ENCODE measurements at places on chromosomes 2 and 18.

DNA sequence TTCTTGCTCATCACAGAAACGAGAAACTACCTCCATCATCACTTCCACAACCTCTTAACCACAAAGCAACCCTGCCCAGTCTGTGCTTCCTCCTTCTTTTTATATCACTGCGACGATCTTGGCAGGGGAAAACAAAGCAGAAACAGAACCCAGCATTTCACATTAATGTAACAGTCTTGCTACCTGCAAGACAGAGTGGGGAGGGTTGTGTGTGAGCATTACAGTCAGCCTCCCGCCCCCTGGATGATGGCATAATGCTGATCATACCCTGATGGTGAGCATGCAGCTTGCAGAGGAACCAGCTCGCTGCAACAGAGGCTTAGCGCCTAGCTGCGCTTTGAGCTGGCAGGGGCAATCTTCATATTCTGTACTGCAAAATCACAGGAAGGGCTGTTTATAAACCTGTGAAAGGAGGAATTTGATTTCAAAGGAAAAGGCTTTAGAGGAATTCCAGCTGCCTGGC lies 376.1 kb downstream of the IRS1 start:
- no peak for DNase-seq

DNA sequence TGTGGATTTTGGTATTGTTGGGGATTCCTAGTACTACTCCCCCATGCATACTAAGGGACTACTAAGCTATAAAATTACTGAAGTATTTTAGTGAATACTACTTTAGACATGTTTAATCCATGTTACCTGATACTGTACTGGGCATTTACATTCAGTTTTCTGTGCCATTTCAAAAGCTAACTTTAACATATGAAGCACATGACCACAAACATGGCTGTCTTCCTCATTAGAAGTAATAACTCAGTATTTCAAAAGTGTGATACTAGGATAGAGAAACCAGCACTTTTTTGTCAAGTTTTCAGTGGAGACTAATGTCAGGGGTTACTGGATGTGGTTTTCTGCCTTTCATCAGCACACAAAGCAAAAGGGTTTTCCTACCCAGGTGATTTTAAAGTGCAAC lies 27.9 kb downstream of the WDR33 start:
- DNase-seq: no peak

DNA sequence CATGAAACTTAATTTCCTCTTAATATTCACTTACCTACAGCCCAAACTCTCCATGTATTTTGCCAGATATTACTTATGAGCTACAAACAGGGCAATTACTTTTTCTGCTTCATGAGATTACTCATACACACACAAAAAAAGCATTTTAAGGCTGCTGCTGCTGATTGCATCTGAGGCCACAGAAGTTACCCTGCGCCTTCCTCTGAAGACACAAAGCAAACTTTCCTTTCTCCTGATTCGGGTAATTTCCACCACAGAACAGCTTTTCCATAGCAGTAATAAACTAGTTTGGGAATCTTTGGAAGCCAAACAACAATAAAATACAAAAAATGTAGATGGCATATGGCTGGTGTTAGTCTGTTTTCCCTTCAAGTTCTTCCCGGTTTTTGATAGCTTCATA lies 6.2 kb downstream of the TTC32 start:
- no peak for DNase-seq

DNA sequence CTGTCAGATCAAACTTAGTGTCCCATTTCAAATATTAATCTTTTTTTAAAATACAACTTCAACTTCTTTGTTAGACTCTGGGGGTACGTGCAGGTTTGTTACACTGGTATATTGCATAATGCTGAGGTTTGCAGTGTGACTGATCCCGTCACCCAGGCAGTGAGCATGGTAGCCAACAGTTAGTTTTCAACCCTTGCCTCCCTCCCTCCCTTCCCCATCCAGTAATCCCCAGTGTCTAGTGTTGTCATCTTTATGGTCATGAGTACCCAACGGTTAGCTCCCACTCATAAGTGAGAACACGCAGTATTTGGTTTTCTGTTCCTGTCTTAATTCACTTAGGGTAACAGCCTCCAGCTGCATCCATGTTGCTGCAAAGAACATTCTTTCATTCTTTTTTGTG lies 23.9 kb downstream of the NOL10 start:
- no peak for DNase-seq

DNA sequence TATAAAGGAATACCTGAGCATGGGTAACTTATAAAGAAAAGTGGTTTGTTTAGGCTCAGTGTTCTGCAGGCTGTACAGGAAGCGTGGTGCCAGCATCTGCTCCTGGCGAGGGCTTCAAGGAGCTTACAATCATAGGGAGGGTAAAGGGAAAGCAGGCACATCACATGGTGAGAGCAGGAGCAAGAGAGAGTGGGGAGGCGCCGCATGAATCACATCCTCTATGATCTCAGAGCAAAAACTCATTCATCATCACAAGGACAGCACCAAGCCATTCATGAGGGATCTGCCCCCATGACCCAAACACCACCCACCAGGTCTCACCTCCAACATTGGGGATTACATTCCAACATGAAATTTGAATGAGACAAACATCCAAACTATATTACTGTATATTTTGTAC lies 32.5 kb downstream of the R3HDM1 start:
- DNase-seq: no peak

DNA sequence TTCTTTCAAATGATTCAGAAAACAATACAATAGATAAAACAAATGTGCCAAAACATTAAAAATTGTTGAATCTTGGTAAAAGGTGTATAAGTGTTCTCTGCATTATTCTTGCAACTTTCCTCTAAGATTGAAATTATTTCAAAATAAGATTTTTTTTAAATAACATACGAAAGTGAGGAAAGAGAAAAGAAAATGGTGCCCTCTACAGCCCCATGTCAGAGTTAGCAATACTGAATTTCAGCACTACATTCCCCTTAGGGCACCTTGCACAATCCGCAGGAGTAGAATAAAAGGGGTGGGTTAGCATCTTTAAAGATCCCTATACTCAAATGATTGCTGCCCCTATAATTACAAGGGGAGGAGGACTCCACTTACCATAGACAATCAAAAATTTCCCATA lies 433.7 kb downstream of the BCL11A start:
- no peak for DNase-seq

DNA sequence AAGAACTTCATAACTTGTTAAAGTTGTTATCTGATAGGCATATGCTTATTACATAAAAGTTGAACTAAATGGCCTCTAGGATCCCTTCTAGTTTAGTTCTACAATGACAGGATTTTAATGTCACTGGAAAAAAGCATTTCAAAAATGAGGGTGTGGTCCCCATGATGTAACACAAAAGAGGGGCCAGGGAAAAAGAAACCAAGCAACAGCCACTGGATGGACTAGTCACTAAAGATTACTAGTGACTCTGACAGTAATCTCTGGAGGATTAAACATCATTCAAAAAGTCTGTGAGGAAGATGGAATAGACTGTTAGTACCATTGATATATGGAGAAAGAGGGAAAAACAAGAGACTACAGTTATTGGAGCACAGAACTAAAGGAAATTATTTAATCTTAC lies 22.6 kb downstream of the SEPTIN10 start:
- DNase-seq: no peak

DNA sequence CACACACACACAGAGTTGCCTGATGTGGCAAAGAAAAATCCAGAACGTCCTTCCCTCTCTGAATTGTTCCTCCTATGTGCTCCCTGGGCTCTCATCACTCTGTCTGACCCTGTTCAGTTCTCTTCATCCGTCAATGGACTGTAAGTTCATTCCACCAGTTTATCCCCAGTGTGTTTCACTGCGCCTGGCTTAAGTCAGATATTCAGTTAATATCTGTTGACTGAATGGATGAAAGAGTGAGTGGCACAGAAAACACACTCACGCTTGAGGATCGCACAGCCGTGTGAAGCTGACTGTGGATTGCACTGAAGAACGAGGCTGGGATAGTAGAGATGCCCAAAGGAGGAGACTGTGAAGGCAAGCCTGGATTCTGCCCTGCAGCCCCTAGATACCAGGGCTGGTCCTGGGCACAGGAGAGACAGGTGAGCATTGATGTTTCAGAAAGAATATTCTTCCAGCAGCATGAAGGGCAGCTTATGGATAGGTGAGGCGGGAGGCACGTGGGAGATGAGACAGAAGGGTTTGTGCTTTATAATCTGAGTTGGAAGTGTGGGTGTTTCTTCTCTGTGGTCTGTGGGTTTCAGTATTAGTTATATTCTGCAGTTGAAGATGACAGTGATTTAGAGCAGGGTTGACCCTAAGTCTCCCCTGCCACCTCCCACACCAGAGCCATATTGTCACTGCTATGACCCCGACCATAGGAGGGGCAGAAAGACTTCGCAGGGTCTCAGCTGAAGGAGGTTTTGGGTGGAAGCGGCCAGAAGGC lies 129.9 kb downstream of the SOCS6 start:
- no peak for DNase-seq

DNA sequence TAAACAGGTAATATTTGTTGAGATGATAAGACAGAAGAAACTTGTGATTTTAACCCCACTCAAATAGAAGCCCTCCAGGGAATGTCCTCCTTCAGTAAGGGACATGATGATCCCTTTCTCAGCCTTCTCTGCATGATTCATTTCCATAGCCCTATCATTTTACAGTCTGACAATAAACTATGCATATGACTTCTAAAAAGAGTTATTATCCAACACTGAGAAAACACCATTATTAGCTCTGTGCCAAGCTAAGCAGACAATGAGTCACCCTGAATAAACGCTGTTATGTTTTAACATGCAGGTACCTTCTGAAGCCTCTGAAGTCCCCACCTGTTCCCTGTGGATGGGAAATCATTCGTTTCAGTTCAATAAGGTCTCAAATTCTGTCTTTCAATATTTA lies 54.7 kb downstream of the DTNB start:
- DNase-seq: no peak

- no peak for DNase-seq
Observed at GRCh38 chr2:207149249-207150213, 16.2 kb downstream of the KLF7 start.

DNA sequence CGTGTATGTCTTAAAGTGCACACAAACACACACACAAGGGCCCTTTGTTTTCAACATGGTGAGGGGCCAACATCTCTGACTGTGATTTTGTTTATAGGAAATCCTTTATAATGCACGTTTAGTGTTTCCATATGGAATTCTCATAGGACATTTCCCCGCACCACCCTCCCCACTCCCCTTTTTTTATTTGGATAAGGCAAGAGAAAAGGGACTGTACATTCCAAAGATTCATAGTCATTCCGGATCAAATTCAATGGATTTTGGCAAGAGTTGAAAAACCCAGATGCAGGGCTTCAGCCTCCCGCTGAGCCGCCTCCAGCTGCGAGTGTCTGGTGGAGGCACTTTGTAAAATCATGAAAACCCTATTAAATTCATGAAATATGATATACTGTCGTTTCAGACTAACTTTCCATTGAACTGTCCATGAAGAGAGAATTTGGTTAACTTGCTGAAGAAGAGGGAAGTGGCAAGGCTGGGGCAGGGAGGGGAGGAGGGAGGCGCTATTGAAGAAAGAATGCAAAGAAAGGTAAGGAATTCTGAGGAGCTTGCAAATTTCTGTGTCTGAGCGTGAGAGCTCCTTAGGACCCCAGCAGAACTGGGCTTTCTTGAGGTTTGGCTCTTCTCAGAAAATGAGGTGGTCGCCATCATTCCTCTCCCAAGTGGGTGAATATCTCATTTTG lies 25.8 kb upstream of the SLC14A2 start:
- no peak for DNase-seq

DNA sequence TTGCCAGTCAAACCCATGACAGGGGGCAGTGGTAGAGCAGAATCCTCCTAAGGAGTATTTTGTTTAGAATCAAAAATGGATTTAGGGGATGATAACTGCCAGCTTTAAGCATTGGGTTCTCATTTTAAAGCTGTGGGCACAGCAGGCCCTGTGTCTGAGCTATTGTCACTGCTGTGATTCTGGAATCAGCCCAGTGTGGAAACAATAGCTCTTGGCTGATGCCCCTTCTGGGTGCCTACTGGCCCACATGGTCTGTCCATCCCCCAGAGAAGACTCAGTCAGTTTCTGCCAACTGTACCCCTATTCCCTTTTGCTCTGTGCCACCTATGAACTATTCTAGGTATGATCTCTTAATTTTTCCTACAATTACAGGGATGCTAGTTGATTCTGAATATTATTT lies 91.7 kb upstream of the LRRTM1 start:
- no peak for DNase-seq

GRCh38 chr2:16666449-16666801 lies 791 bp upstream of the CYRIA start:
- no peak for DNase-seq

DNA sequence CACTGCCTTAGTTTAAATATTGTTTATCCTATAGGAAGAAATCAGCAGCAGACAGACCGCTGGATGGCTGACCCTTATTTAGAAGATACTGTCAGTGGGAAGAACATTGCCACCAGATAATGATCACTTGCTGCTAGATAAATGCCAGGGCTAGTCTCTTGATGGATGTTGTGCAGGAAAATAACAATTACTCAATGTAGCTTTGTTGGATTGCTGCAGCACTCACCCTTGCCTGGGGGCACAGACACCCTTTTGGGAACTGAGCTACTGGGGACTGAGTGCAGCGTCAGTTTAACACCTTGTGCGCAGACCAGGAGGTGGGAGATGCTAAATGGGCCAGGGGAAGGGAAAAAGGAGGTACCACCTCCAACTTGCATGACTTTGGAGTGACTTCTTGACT lies 64.2 kb upstream of the CAPN13 start:
- no peak for DNase-seq

DNA sequence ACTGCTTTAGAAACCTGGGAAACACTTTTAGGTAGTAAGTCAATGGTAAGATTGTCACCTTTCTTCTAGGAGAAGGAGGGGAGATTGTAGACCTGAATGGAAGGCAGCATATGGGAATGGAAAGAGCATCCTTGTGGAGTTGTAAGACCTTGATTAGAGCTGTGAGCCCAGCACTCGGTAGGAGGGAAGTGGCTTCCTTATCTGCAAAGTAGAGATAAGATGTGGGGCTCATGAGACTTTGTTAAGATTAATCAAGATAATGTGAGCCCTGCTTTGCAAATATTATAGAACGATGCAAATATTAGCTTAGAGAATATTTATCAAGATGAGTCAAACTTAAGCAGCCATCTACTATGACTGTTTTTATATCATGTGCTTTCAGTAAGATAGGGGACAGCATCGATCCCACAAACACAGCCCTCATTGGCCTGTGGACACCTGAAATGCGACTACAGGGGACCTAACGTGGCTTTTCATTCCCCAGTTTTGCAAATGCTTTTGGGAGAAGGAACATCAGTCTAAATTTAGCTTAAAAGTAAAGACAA lies 243.7 kb downstream of the LTBP1 start:
- DNase-seq: no peak

- DNase-seq: no peak
Observed at GRCh38 chr2:6054161-6054671, 362.0 kb downstream of the SOX11 start.

- DNase-seq: no peak
Observed at GRCh38 chr2:197954328-197954727, 149.9 kb downstream of the PLCL1 start.

DNA sequence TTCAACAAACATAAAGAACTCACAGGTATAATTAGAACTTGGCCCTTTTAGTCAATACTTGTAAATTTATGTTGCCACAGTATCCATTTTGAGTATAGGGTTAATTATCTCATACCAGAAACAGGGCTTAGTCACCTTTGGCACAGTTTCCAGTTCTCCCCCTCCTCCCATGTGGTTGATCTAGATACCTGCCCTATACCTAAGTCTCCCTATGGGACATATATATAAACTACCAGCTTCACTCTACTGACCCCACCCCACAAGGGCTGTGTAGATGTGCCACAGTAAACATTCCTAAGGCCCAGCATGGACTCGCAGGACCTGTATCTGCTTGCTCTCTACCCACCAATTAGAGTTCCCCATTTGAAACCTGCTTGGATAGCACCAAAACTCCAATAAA lies 371.7 kb upstream of the RND3 start:
- no peak for DNase-seq

Data from esophagus squamous epithelium (tissue), 5 donors.